ENCODE measurements at places on chromosomes 1 and 21.

GRCh38 chr1:83508485-83509151 lies 490.3 kb downstream of the TTLL7 start:
- peak; percentile 83 for DNase-seq

DNA sequence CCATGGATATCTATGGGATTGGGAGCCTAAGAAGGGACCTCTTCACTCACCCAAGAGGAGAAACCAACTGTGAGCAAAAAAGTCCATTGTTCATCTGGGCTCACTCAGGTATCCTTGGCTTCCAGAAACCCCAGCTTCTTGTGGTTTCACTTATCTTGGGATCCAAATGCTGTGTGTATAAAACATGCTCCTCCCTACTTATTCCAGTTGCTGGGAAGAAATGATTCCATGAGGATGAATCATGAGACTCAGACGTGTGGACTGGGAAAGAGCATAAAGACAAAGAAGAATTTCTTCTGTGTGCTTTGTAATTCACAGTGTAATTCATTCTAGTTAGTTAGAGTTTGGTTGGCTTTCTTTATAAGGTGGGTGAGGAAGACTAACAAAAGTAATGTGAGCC lies 283.7 kb downstream of the ZNF648 start:
- DNase-seq = peak; percentile 1

- no peak for DNase-seq
Measured at GRCh38 chr1:8483586-8483985, 165.7 kb downstream of the SLC45A1 start.

DNA sequence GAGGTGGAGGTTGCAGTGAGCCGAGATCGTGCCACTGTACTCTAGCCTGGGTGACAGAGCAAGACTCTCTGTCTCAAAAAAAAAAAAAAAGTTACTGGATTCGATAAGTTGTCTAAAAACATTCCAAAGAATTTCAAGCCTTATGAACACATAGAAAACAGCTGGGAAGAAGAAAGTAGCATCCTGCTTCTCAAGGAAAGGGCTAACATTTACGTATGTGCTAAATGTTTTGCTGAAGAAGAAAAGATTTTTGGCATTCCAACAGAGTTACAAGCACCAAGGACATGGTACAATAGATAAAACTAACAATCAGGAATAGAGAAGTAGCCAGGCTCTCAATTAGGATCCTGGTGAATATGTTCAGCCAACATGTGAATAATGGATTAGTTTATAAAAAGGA lies 69.8 kb downstream of the HFM1 start:
- peak; percentile 69 for DNase-seq

DNA sequence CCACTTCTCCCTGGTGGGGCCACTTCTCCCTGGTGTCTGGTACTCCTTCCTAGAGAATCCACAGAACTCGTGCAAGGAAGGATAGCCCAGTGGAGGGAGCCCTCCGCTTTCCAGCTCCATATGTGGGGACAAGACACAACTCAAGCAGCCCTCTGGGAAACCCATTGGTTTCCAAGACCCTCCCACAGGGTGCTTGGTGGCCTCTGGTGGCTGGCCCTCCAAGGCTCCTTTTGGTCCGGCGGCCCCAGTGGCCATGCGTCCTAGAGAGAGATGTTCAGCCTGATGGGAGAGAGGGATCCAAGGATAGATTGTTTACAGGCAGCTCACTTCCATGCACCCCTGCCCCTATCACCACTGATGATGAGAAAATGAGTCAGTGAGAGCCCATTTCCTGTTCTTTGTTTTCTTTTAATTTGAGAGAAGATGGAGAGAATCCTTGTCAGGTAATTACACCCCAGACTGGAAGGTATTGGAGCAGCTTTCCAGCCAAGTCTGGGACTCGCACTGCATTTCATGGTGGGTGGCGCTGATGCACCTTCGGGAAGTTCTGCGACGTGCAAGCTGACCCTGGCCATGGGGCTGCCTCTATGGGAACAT lies 486.2 kb upstream of the VAMP3 start:
- peak; percentile 58 for DNase-seq

DNA sequence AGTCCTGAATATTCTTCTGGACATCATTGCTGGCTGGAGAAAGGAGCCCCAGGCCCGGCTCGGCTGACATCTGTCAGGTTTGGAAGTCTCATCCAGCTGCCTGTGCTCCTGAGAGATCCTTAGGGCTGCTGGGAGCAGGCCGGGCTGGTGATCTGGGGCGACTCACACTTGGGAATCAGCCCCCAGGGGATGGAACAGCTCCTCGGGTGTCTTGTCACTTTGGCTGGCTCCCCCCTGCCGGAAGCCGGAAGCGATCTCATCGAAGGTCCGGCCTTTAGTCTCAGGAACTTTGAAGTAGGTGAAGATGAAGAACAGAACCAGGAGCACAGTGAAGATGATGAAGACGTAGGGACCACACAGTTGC lies 31.8 kb downstream of the SLC2A1 start:
- no peak for DNase-seq

- no peak for DNase-seq
Measured at GRCh38 chr1:204178487-204179281, 12.5 kb upstream of the REN start.

- no peak for DNase-seq
Measured at GRCh38 chr1:94754570-94754969, 65.6 kb upstream of the SLC44A3 start.

- no peak for DNase-seq
Measured at GRCh38 chr1:91879733-91880132, 6.2 kb downstream of the TGFBR3 start.

GRCh38 chr1:45854724-45855123 lies 51.3 kb downstream of the MAST2 start:
- no peak for DNase-seq

- no peak for DNase-seq
Measured at GRCh38 chr1:245160741-245161400, 6.1 kb downstream of the KIF26B start.

- DNase-seq = no peak
Measured at GRCh38 chr21:39218082-39218409, 34.8 kb upstream of the PSMG1 start.

DNA sequence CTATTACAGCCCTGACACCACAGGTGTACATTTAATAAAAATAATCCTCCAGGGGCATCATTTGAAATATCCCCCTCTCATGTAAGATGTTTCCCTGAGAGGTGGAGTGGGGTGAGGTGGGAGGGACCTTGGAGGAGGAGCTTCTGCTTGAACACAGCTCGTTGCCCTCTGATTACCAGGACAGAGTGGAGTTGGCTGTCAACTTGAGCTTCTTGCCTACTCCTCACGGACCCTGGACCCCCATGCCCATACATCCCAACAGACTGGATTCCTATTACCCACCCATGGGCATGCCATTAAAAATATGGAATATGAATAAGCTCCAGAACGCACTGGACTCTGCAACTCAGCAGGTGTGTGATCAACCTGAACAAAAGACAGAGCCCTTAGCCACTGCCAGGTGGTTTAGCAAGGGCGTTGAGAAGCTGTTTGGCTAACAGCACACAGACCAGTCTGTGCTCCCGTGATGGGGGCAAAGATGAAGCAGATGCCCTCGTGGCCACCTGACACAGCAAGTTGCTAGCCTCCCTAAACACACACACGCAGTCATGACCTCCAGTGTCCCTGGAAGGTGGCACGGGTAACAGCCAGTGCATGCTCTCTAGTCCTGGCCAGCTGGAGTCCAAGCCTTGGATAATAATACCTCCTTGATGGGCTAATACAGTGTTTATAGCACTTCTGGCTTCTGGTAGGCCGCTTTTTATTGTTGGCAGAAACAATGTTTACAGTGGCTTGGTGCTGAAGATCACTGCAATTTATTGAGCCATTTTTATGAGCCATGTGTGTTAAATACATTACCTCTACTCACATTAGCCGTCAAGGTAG lies 155.0 kb downstream of the TOMM20 start:
- DNase-seq = no peak

GRCh38 chr21:34593423-34593822 lies 21.5 kb downstream of the RCAN1 start:
- DNase-seq = no peak

- DNase-seq = no peak
Measured at GRCh38 chr1:156600733-156601121, 552 bp downstream of the GPATCH4 start.

DNA sequence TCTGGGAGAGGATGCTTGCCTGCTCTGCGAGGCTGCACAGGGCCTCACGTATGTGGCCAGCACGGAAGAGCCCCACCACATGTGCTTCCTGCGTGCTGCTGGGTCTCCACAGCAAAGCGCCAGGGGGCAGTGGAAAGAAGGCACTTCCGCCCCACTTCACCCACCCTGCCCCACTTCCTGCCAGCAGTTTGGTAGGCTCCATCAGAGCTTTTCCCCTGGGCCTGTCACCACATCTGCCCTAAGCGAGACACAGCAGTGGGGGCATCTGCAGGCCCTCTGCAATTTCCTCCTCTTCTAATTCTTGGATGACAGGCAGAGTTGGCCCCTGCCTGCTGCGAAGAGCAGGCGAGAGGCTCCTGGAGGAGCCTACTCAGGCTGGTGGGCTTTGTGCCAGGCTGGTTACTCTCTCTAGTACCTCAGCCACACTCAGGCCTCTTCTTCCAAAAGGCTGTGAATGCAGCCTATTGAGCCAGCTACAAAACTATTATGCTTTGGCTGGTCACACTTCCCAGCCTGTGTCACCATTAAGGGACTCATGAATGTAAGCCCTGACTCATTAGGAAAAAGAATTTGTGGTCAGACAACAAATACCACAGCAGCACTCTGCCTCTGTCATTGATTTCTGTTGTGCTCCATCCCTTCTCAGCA lies 25.0 kb downstream of the CD244 start:
- peak; percentile 50 for DNase-seq

- no peak for DNase-seq
Measured at GRCh38 chr1:7315316-7315715, 455.8 kb upstream of the VAMP3 start.

DNA sequence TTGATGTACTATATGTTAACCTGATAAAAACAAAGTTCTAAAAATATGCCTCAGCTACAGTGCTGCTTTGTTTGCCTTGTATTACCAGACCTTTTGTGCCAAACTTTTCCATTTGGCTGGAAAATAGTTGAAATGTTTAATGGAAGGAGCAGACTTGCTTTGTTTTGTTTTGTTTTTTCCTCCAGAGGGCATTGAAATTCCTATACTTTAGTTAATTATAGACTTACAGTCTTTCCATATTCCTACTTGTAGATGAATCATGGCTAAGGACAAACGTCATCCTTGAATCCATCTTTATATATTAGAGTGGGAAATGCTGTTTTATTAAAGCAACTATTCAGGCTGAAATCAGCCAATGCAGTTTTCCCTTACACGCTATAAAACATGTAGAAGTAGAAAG lies 6.7 kb downstream of the CAP1 start:
- peak; percentile 54 for DNase-seq

DNA sequence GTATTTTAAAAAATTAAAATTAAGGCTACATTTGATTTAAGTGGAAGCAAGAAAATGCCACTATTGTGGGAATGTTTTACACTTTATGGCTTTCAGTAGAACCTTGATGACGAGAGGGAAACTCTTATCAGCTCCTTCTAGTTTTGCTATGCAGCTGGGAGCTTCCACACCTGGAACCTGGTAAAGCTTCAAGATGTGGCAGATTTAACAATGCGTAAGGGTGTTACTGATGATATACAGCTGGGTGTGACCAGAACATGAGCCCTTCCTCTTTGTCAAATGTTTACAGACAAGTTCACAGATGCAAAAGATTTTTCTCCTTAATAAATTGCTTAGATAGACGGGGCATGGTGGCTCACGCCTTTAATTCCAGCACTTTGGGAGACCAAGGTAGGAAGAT lies 20.3 kb downstream of the TTC13 start:
- no peak for DNase-seq

DNA sequence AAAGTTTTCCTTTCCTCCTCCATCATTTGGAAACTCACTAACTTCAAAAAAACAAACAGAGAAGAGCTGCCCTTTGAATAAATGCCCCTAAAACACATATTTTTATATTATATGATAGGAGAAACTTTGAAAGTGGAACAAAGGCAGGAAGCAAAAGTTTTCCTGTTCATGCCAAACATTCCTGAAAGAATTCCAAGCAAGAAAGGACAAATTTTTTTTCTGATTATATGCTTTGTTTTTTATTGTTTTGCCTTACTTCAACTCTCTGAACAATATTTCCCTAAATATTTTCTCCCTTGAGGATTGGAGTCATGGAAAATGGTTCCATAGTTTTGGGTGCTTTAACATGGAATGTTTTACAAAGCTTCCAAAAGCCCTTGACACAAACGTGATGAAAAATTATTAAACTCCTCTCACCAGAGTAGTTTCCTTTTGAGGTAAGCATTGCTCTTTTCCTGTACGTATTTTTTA lies 638.5 kb upstream of the CAMK1G start:
- peak; percentile 25 for DNase-seq

DNA sequence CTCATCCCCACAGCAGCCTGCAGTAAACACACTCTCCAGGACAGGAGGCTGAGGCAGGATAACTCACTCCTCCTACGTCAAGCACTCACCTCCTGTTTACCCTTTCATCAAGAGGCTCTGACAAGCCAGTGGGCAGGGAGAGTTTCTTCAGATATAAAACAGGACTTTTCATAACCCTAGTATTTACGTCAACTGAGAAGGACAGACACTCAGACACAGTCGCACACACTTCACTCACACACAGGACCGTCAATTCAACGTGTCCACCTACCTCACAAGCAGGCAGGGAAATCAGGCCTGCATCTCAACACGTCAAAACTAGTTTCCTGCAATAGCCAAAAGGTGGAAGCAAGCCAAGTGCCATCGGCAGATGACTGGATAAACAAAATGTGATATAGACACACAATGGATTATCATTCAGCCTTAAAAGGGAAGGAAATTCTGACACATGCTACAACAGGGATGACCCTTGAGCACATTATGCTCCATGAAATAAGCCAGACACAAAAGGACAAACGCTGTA lies 48.6 kb downstream of the ITPKB start:
- no peak for DNase-seq

DNA sequence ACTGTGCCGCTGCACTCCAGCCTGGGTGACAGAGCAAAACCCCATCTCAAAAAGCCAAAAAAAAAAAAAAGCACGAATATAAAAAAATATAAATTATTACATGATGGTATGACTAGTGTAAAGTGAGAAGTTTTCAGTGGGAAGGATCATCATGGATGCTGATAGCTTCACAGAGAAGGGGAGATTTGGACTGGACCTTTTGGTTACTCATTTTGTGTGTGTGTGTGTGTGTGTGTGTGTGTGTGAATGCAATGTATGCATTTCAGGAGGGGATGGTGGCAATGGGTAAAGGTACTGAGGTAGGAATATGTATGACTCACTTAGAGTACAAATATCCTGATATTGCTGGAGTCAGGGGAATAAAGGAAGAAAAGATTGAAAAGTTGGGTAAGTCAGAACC lies 22.7 kb upstream of the SDE2 start:
- DNase-seq = no peak

DNA sequence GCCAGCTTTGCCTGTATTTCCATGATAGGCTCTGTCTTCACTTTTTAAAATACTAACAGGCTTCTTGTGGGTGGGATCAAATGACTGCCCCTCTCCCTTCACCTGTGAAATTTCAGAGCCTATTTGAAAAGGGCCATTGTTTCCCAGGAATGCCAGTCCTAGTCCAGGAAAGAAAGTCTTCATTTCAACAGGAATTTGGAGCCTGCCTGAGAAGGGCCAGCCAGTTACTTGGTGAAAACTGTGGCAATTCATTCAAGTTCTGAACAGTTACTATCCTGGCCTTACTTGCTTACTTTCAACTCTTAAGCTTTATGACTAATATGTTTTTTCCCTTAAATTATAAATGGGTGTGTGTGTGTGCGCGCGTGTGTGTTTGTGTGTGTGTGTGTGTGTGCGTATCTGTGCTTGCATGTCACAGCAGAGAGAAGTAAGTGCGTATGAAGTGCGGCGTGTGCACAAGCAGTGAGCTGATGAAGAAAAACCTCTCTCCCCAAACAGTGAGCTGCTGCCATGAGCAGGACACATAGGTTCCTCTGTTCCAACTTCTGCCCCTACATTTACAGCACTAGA lies 67.5 kb upstream of the RNPC3 start:
- DNase-seq = no peak

- DNase-seq = no peak
Measured at GRCh38 chr1:111649227-111649626, 29.6 kb downstream of the RAP1A start.
